ENCODE measurements at places on chromosomes 2 and 18. TPM values are rescaled to one million over a fixed set of nuclear protein-coding genes. Genes with fewer than 3 reads are reported as not detected.

DNA sequence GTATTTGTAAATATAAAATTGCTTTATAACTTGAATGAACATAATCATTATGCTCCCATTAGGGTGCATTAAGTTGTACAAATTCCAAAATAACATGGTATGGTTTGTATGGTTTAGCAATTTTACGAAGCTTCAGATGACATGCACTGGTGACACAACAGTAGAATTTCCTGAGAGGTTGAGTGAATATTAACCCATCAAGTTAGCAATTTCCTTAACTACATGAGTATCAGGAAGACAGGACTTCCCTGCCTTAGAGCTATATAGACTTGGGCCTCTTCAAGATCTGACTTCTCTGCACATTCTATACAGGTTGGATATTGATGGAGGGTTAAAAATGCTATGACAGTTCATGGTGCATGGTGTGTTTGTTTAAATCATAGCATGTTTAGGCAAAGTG, 60.2 kb downstream of the ZC3H6 start:
- DNase-seq, result no peak
- no peaks in the 10 kb centered on the region for H3K36me3 ChIP-seq
- no peak overlapping the region for H3K4me3 ChIP-seq
- H3K27ac ChIP-seq, result no peak overlapping the region

Gene C2orf72
- total RNA-seq, result 38.3 TPM

DNA sequence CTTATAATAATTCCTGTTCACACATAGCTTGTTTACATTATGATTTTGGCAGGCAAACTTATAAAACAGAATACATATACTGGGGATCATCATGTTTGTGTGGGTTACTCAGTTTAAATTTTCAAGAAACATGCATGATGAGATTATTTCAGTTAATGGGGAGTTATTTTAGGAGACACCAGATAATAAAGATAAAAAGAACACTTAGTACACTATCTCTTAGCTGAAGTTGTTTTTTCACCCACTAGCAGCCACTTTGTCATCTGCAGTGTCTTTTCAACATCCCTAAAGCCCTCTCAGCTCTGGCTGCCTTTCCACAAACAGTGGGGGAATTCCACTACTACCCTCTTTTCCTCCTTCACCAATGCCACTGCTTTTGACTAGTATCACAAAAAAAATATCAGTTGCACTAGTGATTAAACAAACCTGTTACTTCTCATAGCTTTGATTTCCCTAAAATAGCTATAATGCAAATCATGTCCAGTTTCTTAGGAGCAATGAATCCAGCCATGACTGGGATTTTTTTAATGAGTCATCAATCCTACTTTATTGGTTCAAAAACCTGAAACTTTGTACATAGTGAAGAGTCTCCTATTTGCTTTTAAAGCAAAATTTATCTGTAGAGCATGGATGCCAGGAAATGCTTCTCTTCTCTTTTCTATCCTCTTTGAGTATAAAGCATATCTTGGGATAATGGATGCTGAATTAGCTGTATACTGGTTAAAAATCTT, 156.7 kb upstream of the TFPI start:
- no peak overlapping the region for H3K27ac ChIP-seq
- no peak for DNase-seq
- H3K27me3 ChIP-seq, result no peaks in the 10 kb centered on the region
- H3K4me1 ChIP-seq, result no peaks in the 10 kb centered on the region

GRCh38 chr2:216644842-216645635, 11.8 kb downstream of the IGFBP2 start:
- no peak overlapping the region for H3K27ac ChIP-seq
- H3K36me3 ChIP-seq, result no peaks in the 10 kb centered on the region
- DNase-seq, result no peak
- H3K27me3 ChIP-seq, result no peaks in the 10 kb centered on the region

DNA sequence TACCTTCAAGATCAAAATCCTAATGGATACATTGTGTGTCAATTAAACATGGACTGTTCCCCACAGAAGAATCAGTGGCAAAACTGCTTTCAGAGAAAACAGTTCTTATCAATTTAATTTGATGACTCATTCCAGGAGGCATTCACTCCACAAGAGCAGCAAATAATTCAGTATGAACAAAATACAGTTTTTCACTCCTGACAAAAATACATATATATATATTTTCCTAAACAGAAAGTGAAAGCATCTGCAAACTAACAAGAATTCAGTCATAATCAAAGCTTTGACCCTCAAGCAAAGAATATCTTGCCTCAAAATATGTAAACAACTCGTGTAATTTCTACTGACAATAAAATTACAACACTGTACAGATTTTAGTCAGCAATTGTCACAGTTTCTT, 685.1 kb upstream of the SLC8A1 start:
- no peaks in the 10 kb centered on the region for H3K4me1 ChIP-seq
- H3K36me3 ChIP-seq, result no peaks in the 10 kb centered on the region
- no peak for DNase-seq
- H3K4me3 ChIP-seq, result no peak overlapping the region
- H3K27ac ChIP-seq, result no peak overlapping the region

Gene PPP1R1C
- total RNA-seq, result not detected

GRCh38 chr18:77055429-77056300, 76.9 kb downstream of the MBP start:
- H3K4me1 ChIP-seq, result peaks cover 47% of the 10 kb centered on the region
- DNase-seq, result peak; percentile 81
- no peak overlapping the region for H3K4me3 ChIP-seq
- no peaks in the 10 kb centered on the region for H3K36me3 ChIP-seq
- H3K27me3 ChIP-seq, result no peaks in the 10 kb centered on the region

DNA sequence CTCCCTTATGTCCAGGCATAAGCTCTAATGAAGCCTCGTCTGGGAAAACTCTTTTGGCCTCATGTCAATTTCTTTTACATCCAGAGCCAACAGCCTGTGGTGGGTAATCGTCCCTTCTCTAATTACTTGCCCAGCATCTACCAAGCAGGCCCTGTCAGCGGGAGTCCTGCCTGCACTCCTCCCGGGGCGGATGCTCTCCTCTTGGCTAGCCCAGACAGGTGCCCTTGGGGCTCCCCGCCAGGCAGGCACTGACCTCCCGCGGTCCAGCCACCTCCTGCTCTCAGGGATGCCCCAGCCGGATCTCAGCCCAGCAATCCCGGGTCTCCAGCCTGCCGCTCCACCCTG, 74.2 kb downstream of the NCAPH start:
- H3K4me1 ChIP-seq, result no peaks in the 10 kb centered on the region
- no peaks in the 10 kb centered on the region for H3K36me3 ChIP-seq
- no peak for DNase-seq

Gene PLCD4
- 3.6 TPM for total RNA-seq

Gene CXCR4
- 446 TPM for total RNA-seq

- H3K36me3 ChIP-seq, result no peaks in the 10 kb centered on the region
- H3K27me3 ChIP-seq, result no peaks in the 10 kb centered on the region
- no peak for DNase-seq
- no peak overlapping the region for H3K27ac ChIP-seq
These were observed 75.3 kb upstream of the DLX2 start for GRCh38 chr2:172177996-172178395.

- H3K4me1 ChIP-seq, result no peaks in the 10 kb centered on the region
- peak overlapping the region; percentile 76 for H3K27ac ChIP-seq
- no peaks in the 10 kb centered on the region for H3K27me3 ChIP-seq
- no peaks in the 10 kb centered on the region for H3K36me3 ChIP-seq
- DNase-seq, result no peak
These were observed 8.0 kb upstream of the SESTD1 start for GRCh38 chr2:179272406-179273192.

GRCh38 chr2:133334923-133335322, 233.3 kb downstream of the NCKAP5 start:
- H3K4me3 ChIP-seq, result no peak overlapping the region
- no peak for DNase-seq
- no peak overlapping the region for H3K27ac ChIP-seq
- no peaks in the 10 kb centered on the region for H3K4me1 ChIP-seq

- no peaks in the 10 kb centered on the region for H3K27me3 ChIP-seq
- H3K4me1 ChIP-seq, result no peaks in the 10 kb centered on the region
- H3K4me3 ChIP-seq, result no peak overlapping the region
- H3K27ac ChIP-seq, result no peak overlapping the region
These were observed 20.0 kb upstream of the ASB18 start for GRCh38 chr2:236284208-236284607.

- H3K4me3 ChIP-seq, result no peak overlapping the region
- H3K4me1 ChIP-seq, result no peaks in the 10 kb centered on the region
- no peaks in the 10 kb centered on the region for H3K36me3 ChIP-seq
- H3K27me3 ChIP-seq, result no peaks in the 10 kb centered on the region
- H3K27ac ChIP-seq, result peak overlapping the region; percentile 64
These were observed 204.3 kb downstream of the KLHL29 start for GRCh38 chr2:23589220-23589647.

DNA sequence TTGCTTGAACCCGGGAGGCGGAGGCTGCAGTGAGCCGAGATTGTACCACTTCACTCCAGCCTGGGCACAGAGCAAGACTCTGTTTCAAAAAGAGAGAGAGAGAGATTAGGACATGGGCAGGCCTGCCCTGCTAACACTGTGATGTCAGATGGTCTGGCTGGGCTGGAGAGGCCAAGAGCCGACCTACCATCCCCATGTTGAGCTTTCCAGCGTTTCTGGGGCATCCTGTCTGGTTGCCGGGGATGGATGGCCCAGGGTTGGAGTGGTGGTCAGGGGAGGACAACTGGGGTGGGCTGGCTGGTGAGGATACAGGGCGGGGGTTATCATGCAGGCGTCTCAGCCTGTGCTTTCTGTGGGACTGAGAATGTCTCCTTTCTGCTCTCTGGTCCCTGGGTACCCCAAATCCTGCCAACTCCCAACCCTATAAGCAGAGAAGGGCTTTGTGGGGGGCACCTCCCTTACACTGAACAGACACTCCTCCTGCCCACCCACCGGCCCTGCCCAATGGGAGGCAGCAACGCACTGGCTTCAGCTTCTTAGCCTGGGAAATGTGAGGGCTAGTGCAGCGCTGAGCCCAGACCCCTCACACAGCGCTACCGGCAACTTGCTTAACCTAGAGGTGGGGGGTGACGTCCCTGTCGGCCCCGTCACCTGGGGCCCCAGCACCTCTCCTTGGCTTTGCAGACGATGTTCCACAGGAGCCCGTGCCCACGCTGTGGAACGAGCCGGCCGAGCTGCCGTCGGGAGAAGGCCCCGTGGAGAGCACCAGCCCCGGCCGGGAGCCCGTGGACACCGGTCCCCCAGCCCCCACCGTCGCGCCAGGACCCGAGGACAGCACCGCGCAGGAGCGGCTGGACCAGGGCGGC, 5.4 kb downstream of the SNORC start:
- peak; percentile 44 for DNase-seq
- peak overlapping the region; percentile 52 for H3K4me3 ChIP-seq
- H3K4me1 ChIP-seq, result peaks cover 5% of the 10 kb centered on the region
- peak overlapping the region; percentile 76 for H3K27ac ChIP-seq
- H3K36me3 ChIP-seq, result no peaks in the 10 kb centered on the region

GRCh38 chr2:3243804-3244203, 133.8 kb downstream of the EIPR1 start:
- H3K27ac ChIP-seq, result no peak overlapping the region
- no peaks in the 10 kb centered on the region for H3K27me3 ChIP-seq

- H3K4me3 ChIP-seq, result no peak overlapping the region
- H3K36me3 ChIP-seq, result no peaks in the 10 kb centered on the region
- no peaks in the 10 kb centered on the region for H3K27me3 ChIP-seq
- peak overlapping the region; percentile 75 for H3K27ac ChIP-seq
- no peak for DNase-seq
- no peaks in the 10 kb centered on the region for H3K4me1 ChIP-seq
These were observed 618 bp upstream of the TNS1 start for GRCh38 chr2:218003281-218003944.

GRCh38 chr18:9133225-9133624, 3.4 kb upstream of the ANKRD12 start:
- no peak for DNase-seq
- H3K36me3 ChIP-seq, result peaks cover 37% of the 10 kb centered on the region
- H3K4me1 ChIP-seq, result peaks cover 15% of the 10 kb centered on the region
- peak overlapping the region; percentile 36 for H3K27ac ChIP-seq
- H3K27me3 ChIP-seq, result no peaks in the 10 kb centered on the region
- H3K4me3 ChIP-seq, result no peak overlapping the region

GRCh38 chr2:70994009-70994698, 519 bp downstream of the TEX261 start:
- H3K27me3 ChIP-seq, result no peaks in the 10 kb centered on the region
- DNase-seq, result peak; percentile 27
- H3K27ac ChIP-seq, result peak overlapping the region; percentile 89
- no peaks in the 10 kb centered on the region for H3K36me3 ChIP-seq
- H3K4me1 ChIP-seq, result peaks cover 7% of the 10 kb centered on the region
- H3K4me3 ChIP-seq, result peak overlapping the region; percentile 97

DNA sequence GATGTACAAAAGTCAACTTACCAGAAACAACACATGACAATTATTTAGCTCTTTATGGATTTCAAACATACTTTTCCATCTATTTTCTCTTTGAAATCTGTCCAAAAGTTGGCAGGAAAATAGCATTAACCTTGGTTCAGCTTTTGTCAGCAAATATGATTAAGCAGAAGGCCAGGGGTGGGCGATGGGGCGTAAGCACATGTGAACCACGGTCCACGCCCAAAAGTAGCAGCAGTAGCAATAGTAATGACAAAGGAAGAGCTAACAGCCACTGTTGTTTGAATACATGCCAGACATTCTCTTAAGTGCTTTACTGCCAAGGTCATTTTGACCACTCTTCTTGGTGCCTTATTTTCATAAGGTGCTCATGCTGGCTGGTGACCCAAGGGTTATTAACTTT, 73.5 kb downstream of the ANTXR1 start:
- H3K27ac ChIP-seq, result no peak overlapping the region
- no peaks in the 10 kb centered on the region for H3K27me3 ChIP-seq
- no peak for DNase-seq
- H3K4me1 ChIP-seq, result no peaks in the 10 kb centered on the region
- no peaks in the 10 kb centered on the region for H3K36me3 ChIP-seq
- no peak overlapping the region for H3K4me3 ChIP-seq

DNA sequence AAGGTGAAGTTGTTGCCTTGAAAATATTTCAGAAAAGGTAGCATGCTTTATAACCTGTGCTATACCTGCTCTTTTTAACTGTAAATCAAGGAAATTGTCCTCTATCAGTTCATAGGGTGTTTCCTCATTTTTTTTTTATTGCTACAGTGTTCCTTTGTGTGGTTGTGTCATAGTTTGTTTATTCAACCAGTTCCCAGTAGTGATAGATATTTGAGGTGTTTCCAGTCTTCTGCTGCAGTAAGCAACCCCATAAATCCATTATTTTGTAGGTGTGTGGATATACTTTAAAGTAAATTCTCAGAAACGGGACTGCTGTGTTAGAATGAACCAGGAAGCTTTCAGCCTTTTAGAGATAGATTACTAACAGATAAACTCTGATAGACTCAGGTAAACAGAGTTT, 39.6 kb downstream of the SEMA4F start:
- no peaks in the 10 kb centered on the region for H3K4me1 ChIP-seq
- H3K4me3 ChIP-seq, result no peak overlapping the region
- H3K36me3 ChIP-seq, result no peaks in the 10 kb centered on the region
- H3K27ac ChIP-seq, result peak overlapping the region; percentile 60

GRCh38 chr2:84302513-84303412, 156.3 kb downstream of the SUCLG1 start:
- H3K36me3 ChIP-seq, result no peaks in the 10 kb centered on the region
- no peaks in the 10 kb centered on the region for H3K4me1 ChIP-seq
- H3K4me3 ChIP-seq, result no peak overlapping the region
- no peaks in the 10 kb centered on the region for H3K27me3 ChIP-seq
- H3K27ac ChIP-seq, result no peak overlapping the region

- H3K36me3 ChIP-seq, result no peaks in the 10 kb centered on the region
- no peak overlapping the region for H3K27ac ChIP-seq
- H3K27me3 ChIP-seq, result no peaks in the 10 kb centered on the region
- H3K4me3 ChIP-seq, result no peak overlapping the region
- H3K4me1 ChIP-seq, result no peaks in the 10 kb centered on the region
- no peak for DNase-seq
These were observed 78.1 kb upstream of the ZEB2 start for GRCh38 chr2:144597894-144598593.
